Activated naive CD8-positive, alpha-beta T cell treated with anti-CD3 and anti-CD28 coated beads, Interleukin-2, amount 50 U/mL, for 16 hours (primary cell): ENCODE measurements at places on chromosomes 2 and 18.

GRCh38 chr2:68251187-68251854, 1.0 kb downstream of the PPP3R1 start:
- DNase-seq = peak; percentile 39

- no peak for DNase-seq
Measured at GRCh38 chr2:163626639-163627109, 109.1 kb downstream of the FIGN start.

DNA sequence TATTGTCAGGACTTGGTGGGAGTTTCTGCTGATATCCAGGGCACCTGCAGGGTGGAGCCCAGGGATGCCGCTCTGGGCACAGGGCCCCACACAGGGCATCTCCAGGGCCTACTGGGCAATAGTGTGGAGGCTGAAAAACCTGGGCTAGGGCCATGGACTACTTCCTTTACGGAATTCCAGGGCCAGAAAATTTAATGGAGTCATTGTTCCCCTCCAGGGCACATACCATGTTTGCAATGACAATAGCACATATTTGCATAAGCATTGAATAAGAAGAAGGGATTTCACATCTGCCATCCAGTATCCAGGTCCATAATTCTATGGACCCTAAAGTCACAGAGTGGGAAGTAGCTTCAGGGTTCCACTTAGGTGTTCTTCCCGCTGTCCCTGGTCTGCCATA, 103.8 kb upstream of the TPO start:
- DNase-seq = no peak

GRCh38 chr2:102622646-102623045, 3.3 kb downstream of the SLC9A2 start:
- no peak for DNase-seq

DNA sequence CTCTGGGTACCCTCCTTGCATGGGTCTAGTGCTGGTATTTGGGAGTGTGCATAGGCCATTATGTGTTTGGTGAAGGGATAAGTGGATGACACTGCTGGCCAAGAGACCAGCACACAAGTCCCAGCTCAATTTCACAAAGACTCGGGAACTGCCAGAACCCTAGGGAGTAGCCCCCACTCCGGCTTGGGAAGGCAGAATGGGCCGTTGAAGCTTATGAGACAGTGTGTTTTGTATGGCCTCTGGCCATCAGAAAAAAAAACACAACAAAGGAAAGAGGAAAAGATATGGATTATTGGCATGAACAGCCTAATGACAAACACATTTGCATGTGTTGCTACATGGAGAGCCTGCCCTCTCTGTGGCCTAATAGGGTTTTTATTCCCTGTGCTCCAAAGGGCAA, 144.2 kb downstream of the TTC32 start:
- no peak for DNase-seq
